ENCODE measurements at places on chromosomes 11 and 22.

GRCh38 chr11:125995313-125995712 is 49.5 kb downstream of the VSIG10L2 start:
- no peak for DNase-seq

DNA sequence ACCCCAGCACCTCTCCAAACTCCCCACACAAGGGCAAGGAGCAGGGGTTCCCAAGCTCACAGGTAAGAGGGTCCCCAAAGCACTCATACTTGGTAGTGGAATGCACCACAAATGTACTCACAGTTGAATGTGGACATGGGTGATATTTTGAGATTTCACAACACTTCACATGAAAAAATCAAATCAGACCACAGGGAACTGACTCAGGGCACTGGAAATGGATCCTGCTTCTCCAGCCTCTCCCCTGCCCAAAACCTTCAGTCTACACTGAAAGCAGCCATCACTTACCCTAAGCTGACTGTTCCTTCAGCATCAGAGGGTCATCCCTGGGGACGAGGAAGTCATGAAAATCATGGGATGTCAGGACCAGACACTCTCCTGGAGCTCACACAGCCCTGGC is 40.2 kb downstream of the SCGB1A1 start:
- DNase-seq, result no peak

DNA sequence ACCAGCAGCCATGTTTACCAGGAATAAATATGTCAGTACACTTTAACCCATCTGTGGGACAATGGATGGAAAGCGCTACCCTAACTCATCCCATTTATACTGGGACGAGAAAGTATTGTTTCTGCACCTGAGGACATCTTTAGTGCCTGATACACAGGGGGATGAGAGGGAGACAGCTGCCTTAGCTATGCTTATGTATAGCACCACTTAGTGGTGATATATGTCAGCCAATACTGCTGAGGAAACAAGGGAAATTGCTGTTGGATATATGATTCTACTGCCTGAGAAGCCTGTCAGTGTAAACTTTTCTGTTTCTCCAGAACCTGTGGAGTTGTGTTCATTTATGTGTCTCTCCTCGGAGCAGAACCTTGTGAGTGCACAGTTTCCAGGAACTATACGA is 13.3 kb upstream of the CEP295 start:
- no peak for DNase-seq

DNA sequence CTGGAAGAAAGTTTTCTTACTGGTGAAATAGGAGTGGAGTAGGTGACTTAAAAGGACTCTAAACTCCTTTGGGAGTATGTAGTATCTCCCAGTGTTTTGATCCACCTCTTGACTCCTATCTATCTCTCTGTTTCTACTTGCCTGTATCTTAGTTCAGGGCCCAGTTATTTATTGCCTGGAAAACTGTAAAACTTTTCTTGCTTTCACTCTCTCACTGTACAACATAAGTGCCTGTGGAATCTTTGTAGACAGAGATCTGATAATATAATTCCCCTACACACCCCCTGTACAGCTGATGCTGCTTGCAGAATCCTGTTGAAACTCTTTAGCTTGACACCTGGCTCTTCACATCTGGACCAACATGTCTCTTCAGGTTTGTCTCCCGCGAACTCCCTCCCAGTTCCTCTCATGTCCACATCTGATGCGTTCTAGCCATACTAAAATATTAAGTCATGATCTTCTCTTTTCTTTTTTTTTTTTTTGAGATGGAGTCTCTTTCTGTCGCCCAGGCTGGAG is 26.5 kb upstream of the SESN3 start:
- DNase-seq, result no peak

- no peak for DNase-seq
Observed at GRCh38 chr11:28799316-28799715, 691.1 kb downstream of the METTL15 start.
